A549 treated with DMSO at 1 μM for 4 hours (cell line): ENCODE measurements at places on chromosomes 13 and 19. TPM values are rescaled to one million over a fixed set of nuclear protein-coding genes. Genes with fewer than 3 reads are reported as not detected.

Gene TNNI3
- total RNA-seq: 7.0 to 9.0 TPM (median 8.4 TPM) in 5 replicates

Gene SLC1A6
- total RNA-seq: not detected in 5 replicates

Gene GJA3
- 0.93 to 1.2 TPM (median 1.1 TPM) in 5 replicates for total RNA-seq

Gene NOVA2
- total RNA-seq: 0.08 to 0.13 TPM (median 0.12 TPM) in 5 replicates

Gene ZNF540
- total RNA-seq: 0.07 TPM in 2 of 5 replicates, not detected in the others

Gene FCAR
- not detected in 5 replicates for total RNA-seq

Gene GPR12
- total RNA-seq: not detected in 5 replicates

Gene GPR42
- total RNA-seq: not detected in 5 replicates
